Activated naive CD4-positive, alpha-beta T cell treated with anti-CD3 and anti-CD28 coated beads, Interleukin-2, amount 10 ng/mL, durations not matched to agents 5 hours and 36 hours (primary cell): ENCODE measurements at places on chromosomes 3 and 15. TPM values are rescaled to one million over a fixed set of nuclear protein-coding genes. Genes with fewer than 3 reads are reported as not detected.

KBTBD8 gene
- 9.3 TPM for total RNA-seq

RIOX2 gene
- 40.5 TPM for total RNA-seq

C15orf62 gene
- 1.8 TPM for total RNA-seq

ASB7 gene
- total RNA-seq, result 25.2 TPM

CPNE4 gene
- total RNA-seq, result not detected

GPR171 gene
- total RNA-seq, result 252 TPM

WDR53 gene
- total RNA-seq, result 17.3 TPM

JMJD7 gene
- total RNA-seq, result 29.9 TPM

CISH gene
- 398 TPM for total RNA-seq

CYB561D2 gene
- total RNA-seq, result 33.7 TPM

SKOR1 gene
- total RNA-seq, result 0.30 TPM

SORD gene
- 5.7 TPM for total RNA-seq

FAM107A gene
- not detected for total RNA-seq

TMEM40 gene
- total RNA-seq, result not detected

FHIT gene
- total RNA-seq, result 83.4 TPM

IQCB1 gene
- total RNA-seq, result 30.1 TPM

DTX3L gene
- total RNA-seq, result 92.4 TPM

GRM2 gene
- 1.9 TPM for total RNA-seq

SLC25A26 gene
- total RNA-seq, result 14.8 TPM

CKMT1B gene
- total RNA-seq, result not detected

ZBBX gene
- not detected for total RNA-seq

ANKRD63 gene
- 0.23 TPM for total RNA-seq

PLA2G4E gene
- total RNA-seq, result not detected

LMLN gene
- total RNA-seq, result 4.4 TPM
